AG04450 (cell line): ENCODE measurements at places on chromosomes 4 and X. TPM values are rescaled to one million over a fixed set of nuclear protein-coding genes. Genes with fewer than 3 reads are reported as not detected.

- peak; percentile 80 for DNase-seq
Observed at GRCh38 chrX:103453655-103454054, 65.6 kb downstream of the RAB40A start.

GRCh38 chrX:40278340-40279090 lies 180.8 kb upstream of the BCOR start:
- no peak for DNase-seq

DNA sequence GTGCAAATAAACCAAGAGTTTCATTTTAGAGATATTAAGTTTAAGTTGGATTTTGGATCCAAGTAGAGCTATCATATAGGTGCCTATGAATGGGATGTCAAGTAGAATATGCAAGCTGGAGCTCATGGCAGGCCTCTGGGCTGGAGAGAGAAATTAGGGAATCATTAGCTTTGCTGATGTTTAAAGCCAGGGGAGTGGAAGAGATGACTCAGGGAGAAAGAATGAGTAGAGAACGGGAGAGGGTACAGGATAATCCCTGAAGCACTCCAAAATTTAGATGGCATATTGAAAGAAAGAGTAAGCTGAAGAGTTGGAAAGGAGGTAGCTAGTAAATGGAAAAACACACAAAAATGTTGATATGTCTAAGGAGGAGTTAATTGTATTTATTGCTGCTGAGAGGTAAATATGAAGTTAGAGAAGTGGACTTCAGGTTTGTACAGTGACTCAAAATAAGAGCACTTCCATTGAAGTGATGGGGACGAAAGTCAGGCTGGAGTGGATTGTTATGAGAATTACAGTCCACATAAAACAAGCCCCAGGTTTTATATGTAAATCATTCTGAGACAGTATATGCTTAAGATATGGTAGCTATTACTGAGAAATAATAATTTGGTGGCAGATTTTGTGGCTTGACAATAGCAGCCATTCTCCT lies 72.5 kb upstream of the GRXCR1 start:
- DNase-seq = no peak

The CITED1 gene
- polyA plus RNA-seq = 0.12 and 0.16 TPM in 2 replicates
